ENCODE measurements at places on chromosomes 12 and 14.

DNA sequence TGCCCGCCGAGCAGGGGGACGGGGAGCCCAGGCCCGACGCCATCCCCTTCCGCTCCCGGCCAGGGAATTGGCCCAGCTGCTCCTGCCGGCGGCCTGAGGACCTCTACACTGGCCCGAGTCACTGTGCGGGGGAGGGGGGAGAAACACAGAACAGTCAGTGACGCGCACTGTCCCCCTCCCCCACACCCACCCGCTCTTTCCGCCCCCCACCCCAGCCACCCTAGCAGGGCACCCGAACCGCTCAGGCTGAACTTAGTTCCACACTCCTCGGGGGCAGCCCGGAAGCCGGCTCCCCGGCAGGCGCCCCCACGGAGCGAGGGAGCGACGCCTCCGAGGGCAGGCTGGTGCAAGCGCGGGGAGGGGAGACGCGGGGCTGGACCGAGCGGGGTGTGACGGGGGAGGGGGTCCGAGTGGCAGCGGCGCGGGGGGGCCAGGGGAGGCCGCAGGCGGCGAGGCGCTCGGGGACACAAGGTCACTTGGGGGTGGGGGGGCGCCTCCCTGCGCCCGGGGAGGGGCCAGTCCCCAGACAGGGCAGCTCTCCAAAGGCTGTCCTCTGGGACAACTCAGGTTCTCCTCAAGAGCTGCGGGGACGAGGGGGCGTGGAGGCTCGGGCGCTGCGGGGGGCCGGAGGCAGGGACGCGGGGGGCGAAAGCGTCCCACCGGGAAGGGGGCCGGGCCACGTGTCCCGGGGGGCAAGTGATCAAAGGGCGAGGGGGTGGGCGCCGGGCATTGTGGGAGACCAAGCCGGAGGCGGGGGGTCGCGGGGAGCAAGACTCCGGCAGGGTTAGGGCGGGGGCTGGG, 648 bp downstream of the CHD4 start:
- no peak for DNase-seq

DNA sequence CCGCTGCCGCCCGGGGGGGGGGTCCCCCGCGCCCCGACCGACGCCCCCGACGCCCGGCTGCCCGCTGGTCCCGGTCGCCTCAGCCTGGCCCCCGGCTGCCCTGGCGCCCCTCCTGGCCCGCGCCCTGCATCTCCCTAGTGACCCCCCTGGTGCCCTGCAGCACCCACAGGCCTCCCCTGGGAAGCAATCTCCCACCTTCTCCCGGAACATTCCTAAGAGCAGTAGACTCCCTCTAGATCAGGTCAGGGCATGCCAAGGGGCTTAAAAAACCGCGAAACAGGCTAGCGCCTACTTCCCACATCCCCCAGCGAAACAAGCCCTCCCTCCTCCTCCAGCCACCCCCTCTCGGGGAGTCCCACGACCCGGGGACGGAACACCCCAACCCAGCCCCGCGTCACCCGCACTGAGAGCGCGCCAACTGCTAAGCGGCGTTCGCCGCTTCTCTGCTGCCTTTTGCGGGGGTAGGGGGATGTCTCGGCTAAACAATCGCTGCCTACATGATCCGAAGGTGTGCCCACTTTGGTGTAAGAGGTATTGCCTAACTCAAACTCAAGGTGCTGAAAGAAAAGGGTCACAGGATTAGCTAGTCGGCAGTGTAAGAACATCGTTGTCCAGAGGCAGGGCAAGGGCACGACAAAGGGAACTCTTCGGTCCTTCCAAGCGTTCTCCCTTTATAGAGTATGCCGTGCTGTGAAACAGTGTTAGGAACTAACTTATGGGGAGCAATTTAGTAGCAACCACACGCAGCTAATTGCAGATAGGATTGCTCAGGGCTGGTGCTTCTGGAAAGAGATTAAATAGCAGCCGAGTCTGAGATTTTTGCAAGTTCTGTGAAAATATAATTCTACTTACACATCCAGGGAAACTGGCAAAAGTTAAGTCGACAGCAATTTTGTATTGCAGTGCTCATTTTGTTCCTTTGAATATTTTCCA, 619 bp upstream of the NTN4 start:
- no peak for DNase-seq

DNA sequence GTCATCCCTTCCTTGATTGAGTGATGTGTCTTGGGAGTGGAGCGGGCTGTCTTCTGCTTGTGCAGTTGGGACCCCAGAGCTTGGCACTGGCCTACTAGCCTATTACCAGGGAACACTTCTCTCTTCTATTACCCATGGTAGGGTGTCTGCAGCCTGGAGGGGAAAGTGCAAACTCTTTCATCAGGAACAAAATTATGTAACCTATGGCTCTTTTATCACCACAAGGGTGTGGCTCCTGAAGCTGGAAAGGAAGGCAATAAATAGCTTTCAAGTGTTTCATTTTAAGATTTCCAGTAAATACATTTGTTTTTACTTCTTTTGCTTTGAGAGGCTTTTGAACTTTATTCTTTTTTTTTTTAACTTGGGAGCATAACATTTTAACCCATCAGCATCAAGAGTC, 349.7 kb upstream of the FAR2 start:
- no peak for DNase-seq

DNA sequence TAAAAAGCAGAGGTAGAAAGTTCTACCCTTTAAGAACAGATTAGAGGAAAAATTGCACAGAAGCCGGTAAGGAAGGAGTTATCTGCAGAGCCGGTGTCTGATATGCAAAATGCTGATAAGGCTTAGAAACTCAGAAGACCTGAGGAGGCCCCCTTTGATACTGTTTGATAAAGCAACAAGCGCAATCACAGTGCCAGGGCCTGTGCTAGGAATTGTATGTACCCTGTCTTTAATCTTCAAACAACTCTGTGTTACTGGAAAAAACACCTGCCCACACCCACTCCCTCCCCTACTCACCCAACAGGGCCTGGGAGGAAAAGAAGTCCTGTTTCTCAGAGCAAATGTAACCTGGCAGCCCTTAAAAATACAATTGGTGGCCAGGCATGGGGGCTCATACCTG, 112.7 kb upstream of the FUT8 start:
- DNase-seq: no peak

DNA sequence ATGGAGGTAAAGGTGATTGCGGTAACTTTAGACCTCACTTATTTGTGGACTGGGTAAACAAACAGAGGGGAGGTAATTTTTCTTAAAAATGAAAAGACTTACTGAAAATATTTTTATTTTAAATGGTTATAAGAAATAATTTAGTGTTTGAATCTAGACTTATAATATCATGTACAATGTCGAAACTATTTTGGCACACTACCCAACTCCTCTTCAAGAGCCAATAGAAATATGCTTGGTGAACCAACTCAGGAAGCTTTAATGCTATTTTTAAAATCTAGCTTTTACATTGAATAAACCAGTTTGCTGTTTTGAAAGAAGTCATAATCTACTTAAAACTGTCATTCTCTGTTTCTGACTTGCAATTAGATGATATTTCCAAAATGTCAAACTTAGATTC, 175.8 kb upstream of the NPAS3 start:
- DNase-seq: no peak

DNA sequence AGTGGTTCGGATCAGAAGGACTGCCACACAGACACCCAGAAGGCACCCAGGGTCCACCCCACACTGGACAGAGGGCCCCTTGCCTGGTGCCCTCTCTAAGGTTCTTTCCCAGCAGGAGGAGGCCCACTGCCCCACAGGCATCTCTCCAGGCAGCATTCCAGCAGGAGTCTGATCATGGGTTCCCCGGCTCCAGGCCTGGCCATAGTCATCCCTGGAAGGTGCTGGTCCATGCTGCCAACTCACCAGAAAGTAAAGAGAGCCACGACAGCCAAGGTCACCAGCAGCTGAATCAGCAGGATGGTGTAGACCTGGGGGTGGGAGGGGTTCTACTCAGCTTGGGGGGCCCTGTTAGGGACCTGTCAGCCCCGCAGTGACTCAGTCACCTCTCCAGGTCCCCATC, 6.4 kb downstream of the FAIM2 start:
- no peak for DNase-seq

DNA sequence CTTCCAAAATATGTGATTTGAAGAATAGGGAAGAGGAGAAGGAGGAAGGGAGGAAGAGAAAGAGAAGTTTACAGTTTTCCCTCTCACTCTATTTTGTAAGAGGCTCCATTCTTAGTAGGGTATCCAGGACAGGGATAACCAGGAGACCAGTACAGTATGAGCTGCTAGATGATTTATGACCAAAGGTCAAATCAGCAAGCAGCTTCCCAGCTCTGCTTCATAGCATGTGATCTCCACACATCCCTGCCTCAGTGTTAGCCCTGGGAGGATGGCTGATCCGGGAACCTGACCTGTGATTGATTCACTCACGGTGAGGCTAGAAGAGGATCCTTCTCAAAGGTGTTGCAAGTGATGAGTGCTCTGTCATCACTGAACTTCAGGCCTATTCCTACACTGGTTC, 16.6 kb downstream of the RDH12 start:
- no peak for DNase-seq

GRCh38 chr12:85257671-85258070, 22.3 kb upstream of the ALX1 start:
- DNase-seq: no peak

GRCh38 chr12:121512561-121512960, 68.3 kb downstream of the KDM2B start:
- DNase-seq: no peak

DNA sequence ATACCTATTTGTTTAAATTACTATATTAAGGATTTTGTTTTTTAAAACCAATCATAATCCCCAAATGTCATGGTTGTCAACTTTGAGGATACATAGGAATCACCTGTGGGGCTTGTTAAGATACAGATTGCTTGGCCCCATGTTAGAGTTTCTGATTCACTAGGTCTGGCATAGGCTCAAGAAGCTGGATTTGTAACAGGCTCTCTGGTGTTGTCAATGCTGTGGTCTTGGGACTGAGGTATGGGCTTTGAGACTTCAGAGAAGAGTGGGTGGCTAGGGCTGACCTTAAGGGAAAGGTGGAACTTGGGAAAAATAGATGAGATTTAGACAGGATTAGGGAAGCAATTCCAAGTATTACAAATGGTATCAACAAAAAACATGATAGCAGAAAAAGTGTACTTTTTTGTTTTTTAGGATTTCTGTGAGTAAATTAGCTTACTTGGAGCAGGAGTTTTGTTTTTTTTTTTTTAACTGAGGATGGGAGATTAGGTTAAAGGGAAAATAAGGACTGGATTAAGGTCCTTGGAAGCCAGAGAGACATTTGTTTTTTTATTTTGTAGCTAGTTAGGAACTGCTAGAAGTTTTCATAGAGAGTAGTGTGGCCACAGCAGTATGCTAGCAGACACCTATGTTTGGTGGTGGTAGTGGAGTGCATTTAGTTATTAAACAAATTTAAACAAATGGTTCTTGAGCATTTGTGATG, 88.6 kb downstream of the RAD51B start:
- no peak for DNase-seq

DNA sequence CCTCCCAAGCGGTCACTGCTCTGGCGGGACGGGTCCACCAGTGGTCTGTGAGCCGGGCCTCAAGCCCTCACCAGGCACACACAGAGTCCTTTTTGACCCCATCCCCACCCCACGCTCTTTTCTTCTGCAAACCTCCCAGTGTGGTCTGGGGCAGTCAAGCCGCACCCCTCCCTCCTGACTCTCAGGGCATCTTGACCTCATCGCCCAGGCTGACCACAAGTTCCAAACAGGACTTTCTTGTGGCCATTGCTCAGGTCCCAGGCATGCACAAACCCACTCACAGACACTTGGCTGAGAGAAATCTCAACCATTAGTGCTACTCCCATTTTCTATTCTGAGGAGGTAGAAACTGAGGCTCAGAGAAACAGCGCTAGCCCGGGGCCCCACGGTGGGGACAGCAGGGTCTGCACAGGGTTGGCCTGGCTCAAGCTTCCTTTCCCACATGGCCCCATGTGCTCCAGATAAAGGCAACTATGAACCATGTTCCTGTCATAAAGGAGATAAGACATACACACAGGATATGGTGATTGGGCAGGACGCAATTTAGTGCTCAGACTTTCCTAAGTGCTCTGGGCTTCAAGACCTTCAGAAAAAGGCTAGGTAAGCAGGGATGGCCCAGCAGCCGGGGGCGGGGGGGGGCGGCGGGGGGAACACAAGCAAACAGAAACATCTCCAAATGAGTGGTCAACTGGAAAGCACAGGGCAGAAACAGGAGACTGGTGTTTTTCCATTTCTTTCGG, 69.6 kb downstream of the ITPK1 start:
- DNase-seq: no peak

GRCh38 chr12:72468505-72468904, 196.3 kb downstream of the TRHDE start:
- DNase-seq: no peak

GRCh38 chr14:67650694-67651093, 23.7 kb downstream of the VTI1B start:
- DNase-seq: no peak

- no peak for DNase-seq
These were observed 141.4 kb downstream of the TTLL5 start for GRCh38 chr14:75802486-75802885.

GRCh38 chr12:32264961-32265360, 134.4 kb upstream of the FGD4 start:
- peak; percentile 80 for DNase-seq

- peak; percentile 96 for DNase-seq
These were observed 63.2 kb downstream of the TSPAN11 start for GRCh38 chr12:30989754-30990153.

GRCh38 chr14:104895207-104895785, 29.4 kb upstream of the PLD4 start:
- DNase-seq: no peak

DNA sequence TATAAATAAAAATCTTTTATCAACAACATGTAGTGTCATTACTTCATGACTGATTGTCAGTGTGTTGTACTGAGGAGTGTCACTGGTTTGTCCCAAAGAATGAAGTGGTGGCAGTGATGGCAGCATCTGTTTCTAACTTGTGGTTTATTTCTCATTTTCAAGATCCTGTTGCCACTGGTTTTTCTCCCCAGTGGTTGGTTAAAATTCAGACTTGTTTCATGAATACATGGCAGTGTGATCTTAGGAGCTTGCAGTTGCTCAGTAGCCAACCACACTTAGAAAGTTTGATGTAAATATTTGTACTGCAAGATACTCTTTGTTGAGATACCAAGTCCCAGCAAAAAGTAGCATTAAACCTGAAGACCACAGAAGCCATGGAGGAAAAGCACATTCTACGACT, 69.8 kb downstream of the PLEKHA5 start:
- no peak for DNase-seq

GRCh38 chr12:124556074-124556466, 11.3 kb downstream of the NCOR2 start:
- no peak for DNase-seq

DNA sequence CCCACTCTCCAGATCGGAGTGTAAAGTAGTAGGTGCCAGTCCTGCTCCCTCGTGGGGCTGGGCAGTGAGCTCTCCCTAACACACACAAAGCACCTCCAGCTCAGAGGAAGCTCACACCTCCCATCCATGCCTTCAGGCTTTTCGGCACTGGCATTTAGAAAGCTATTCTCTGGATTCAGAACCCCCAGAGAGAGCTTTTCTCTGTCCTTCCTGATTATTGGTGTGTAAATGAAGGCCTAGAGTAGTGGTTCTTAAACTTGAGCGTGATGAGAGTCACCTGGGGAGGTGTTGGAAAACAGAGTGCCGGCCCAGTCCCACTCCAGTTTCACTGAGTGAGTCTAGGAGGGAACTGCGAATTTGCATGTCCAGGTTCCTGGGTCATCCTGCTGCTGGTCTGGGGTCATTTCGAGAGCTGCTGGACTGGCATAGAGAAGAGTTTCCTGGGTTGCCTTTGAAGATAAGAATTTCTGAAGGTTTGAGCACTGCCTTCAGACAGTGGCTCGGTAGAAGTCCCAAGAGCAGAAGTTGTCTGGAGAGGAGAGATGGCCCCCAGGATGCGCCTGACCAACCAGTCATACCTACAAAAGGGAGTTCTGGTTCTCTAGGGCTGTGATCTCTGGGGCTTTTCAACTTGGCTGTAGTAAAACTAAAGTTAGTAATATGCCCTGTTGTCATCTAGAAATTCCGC, 15.1 kb downstream of the CD9 start:
- no peak for DNase-seq
